T-helper 22 cell (primary cell): ENCODE measurements at places on chromosomes 12 and 14.

GRCh38 chr12:66960006-66960405, 281.1 kb upstream of the GRIP1 start:
- DNase-seq, result no peak

GRCh38 chr14:29749327-29749726, 178.3 kb downstream of the PRKD1 start:
- DNase-seq, result no peak

GRCh38 chr14:56487761-56488160, 91.8 kb upstream of the TMEM260 start:
- DNase-seq, result no peak

DNA sequence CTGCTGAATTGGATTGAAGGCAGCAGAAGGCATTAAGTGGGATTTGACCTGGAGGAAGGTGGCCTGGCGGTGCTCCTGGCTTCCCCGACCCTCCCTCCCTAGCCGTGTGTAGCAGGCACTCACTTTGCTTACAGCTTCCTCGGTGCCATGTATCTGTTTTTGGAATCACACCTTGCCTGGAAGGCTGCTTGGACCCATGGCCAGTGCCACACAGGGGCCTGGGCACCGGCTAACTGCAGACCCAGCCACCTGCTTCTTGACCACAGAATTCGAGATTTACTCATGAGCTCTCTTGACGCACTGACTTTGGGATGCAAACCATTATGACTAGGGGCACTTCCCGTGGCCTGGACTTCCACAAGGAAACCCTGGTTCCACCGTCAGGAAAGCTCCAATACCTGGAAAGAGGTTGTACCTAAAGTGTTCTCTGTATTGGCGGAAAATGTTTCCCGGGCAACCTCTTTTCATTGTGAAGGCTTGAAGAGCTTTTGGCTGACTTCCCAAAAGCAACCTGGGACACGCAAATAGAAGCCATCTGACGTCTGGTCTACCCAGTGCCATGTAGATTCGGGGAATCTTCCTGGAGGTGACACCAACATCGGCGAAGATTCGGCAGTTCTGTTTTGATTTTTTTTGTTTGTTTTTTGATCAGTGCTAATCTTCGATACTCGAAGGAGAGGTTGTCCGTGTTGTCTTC, 125.6 kb upstream of the RTL1 start:
- DNase-seq, result no peak

DNA sequence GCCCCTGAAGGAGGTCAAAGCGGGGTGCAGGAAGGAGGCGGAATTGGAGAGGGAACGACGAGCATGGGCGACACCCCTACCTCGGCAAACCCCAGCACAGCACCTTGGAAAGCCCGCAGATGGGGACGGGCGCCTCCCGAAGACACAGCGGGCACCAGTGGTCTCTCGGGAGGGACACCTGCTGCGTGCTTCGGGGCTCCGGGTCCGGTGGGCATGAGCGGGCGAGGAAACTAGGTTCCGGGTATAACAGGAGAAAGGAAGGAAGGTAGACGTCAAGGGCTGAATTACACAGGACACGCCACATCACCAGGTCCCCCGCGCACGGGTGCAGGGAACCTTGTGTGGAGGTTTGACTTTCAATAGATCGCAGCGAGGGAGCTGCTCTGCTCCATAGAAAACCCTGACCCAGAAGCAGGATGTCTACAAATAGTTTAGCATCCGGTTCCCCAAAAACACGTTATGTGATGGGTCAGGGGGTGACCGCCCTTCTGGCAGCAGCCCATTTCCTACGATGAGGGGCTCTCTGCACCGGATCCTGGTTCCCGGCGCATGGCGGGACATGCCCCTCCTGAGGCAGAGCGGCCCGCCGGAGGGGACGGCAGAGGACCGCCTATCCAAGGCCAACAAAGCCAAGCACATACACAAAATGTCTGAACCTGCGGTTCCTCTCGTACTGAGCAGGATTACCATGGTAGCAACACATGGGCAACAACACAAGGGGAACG, 196.9 kb downstream of the ALG10 start:
- DNase-seq, result no peak
